ENCODE measurements at places on chromosomes 1 and 21.

DNA sequence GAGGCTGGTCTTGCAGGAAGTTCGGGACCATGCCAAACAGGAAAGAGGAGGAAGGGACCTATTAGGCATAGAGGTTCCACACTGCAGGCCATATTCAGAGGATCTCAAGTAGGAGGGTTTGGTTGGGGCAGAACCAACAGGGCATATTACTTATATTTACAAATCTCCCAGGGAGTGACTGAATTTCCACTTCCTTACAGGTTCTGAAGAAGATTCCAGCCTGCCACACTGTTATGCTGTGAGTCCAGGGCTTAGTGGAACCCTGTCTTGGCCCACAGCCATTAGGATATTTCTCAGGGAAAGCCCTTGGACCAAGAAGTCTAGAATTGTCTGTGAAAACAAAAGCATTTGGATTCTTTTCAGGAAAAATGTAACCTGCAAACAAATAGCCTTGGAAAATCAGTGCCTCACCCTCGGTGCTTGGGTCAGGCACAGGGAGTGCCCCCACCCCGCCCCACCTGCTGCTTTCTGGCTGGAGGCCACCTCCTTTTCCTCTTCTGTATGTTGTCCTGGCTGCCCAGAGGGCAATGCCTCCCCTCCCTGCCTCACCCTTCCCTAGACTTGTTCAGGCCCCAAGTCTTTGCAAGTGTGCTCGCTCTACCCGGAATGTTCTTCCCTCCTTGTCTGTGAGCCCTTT, 41.0 kb upstream of the JUN start:
- no peak for DNase-seq

GRCh38 chr1:12458571-12458970, 159.4 kb downstream of the DHRS3 start:
- no peak for DNase-seq

DNA sequence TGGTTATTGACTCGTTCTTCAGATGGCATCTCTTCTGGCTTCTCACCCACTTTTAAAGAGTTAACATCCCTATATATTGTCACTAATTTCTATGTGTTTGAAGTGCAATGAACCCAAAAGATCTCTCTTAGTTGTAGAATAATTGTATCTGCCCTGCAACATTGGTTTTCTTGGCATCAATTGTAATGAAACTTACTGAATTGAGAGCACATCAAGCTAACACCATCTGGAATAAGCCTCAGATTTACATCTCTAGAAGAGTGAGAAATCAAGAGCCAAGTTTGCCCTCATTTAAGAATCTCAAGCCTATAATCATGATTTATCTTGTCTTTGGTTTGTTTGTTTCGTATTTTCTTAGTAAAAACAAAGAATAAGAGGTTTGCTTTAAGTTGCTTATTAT, 372.6 kb upstream of the LRRC7 start:
- no peak for DNase-seq

DNA sequence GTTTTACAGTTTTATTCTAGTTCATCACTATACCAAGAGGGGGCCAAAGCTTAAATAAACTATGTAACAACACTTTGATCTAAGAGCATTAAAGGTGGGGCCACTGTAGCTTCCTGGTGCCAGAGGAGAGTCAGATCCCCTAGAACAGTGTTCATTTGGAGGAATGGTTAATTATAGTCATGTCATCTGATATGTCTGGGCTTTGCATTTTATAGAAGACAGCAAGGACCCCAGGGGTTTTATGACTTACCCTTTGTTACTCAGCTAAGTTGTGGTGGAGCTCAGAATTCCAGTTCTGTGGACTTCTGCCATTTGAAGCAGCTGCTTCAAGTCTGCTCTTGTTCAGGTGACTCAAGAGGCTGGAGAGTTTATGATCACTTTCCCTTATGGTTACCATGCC, 16.7 kb downstream of the KDM4A start:
- DNase-seq = no peak

GRCh38 chr1:183635606-183636333, at the start of gene ARPC5:
TSS of gene ARPC5 (minus strand) at chr1:183635783. CDS start at chr1:183635659, 124 bp downstream.
- DNase-seq = peak; percentile 95

GRCh38 chr1:226371027-226371694, 36.7 kb downstream of the PARP1 start:
- no peak for DNase-seq

DNA sequence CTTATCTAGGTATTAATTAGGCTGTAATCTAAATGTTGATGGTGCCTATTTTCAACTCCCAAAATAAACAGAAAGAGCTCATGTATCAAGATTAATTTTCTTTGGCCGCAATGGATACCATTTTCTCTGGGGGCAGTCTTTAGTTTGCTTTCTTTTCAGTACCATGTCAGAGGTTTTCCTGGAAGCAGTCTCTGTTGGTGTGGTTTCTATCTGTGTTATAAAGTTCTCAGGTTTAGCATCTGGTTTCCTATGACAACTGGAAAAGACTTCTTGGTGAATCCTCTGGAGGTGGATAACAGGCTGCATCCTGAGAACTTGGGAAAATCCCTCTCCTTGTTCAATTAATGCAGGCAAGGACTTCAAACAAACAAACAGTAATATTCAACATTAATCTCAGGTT, 38.7 kb upstream of the BATF3 start:
- DNase-seq = no peak

GRCh38 chr1:47978486-47978885, 18.7 kb downstream of the TRABD2B start:
- DNase-seq = no peak

GRCh38 chr1:201756406-201756805, 72.6 kb upstream of the IPO9 start:
- no peak for DNase-seq

DNA sequence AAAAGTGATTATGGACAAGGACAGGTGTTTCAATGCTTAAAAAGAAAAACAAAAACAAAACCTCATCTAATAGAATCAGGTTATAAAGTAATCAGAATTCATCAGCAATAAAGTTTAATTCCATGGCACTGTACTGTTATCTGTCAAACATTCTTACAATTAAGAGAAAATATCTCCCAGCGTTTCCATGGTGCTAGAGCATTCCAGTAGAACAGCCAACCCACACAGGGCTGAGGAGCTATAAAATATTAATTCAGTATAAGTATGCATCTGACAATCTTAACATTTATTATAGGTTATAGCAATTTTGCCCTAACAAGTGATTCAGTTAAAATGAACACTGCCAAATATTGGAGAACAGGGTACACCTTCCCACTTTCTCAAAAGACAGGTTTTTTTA, 128.7 kb upstream of the DEPDC1 start:
- DNase-seq = no peak

DNA sequence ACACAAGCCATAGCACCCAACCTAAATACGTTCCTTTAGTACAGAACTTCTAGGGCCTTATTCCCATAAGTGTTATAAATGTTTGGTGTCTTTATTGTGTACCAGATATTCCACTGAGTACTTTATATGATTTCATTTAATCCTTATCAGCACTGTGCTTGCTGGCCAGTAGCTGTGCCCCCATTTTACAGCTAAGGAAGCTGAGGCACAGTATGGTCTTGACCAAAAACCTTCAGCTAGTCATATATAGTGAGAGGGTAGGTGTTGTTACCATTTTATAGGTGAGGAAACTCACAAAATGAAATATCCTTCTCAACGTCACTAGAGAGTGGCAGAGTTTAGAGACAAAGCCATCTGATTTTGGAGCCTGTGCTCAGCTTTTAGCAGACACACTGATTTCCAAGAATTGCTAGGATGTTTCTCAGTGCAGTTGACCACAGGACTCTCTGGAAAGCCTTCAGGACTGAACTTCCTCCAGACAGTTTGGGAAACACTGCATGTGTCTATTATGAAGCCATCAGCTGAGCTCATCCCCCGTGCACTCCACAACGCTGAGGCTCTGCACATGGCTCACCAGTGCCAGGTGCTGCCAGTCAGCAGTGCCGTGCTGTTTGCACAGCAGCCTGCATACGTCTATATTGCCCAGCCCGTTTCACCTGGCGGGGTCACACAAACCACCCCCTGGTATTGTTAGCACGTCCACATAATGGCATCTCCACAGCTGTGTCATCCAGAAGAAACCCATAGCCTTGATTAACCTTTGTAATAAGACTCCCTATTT, 15.4 kb downstream of the NPPA start:
- DNase-seq = no peak

- DNase-seq = no peak
Observed at GRCh38 chr1:19311503-19311930, 427 bp downstream of the AKR7A2 start.

DNA sequence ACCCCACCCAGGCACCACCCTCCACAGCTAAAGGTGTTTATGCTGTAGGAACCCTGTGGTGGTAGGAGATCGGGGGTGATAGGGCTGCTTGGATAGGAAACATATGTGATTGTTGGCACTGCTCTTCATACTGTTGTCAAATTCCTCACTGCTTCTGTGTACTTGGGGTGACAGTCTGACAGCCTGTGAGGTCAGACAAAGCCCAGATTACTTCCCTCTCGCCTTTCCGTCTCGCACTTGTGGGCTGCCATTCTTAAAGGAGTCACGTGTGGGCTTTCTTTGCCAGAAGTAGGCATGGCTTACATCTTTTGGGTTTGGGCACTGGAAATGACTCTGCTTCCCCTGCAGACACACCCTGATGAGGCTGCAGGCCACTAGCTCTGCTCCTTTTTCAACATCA, 363.8 kb downstream of the DISC1 start:
- no peak for DNase-seq

GRCh38 chr1:21568006-21568746, 59.0 kb downstream of the ALPL start:
- no peak for DNase-seq

- DNase-seq = no peak
Observed at GRCh38 chr1:157517016-157517415, 35.3 kb downstream of the FCRL5 start.

- DNase-seq = no peak
Observed at GRCh38 chr1:57991289-57991688, 555.2 kb downstream of the OMA1 start.

- DNase-seq = no peak
Observed at GRCh38 chr21:33071770-33072306, 1.9 kb downstream of the OLIG1 start.

- no peak for DNase-seq
Observed at GRCh38 chr1:114725230-114725629, 8.7 kb upstream of the NRAS start.

- no peak for DNase-seq
Observed at GRCh38 chr1:56972976-56973375, 7.2 kb upstream of the C8B start.

DNA sequence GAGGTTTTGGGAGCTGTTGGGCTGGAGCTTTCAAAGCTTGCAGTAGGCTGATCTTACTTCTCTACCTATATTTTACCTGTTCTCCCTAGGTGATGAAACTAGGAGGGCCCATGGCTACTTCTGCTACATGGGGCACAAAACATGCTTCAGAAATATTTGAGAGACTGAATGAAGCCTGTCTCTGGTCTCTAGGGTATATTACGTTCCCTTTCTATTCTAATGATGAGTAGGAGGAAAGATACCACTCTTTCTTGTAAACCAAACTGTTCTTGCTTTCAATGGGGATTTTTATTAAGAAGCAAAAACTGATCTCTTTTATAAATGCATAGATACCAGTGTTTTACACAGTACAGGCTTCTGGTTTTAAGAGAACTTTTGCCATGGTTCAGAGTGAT, 103.1 kb downstream of the GALNT2 start:
- DNase-seq = no peak

GRCh38 chr1:215992620-215993019, 425.5 kb downstream of the KCTD3 start:
- no peak for DNase-seq

- DNase-seq = no peak
Observed at GRCh38 chr1:236657398-236657797, 28.9 kb upstream of the ACTN2 start.

- no peak for DNase-seq
Observed at GRCh38 chr1:67970088-67970487, 80.3 kb downstream of the DIRAS3 start.

DNA sequence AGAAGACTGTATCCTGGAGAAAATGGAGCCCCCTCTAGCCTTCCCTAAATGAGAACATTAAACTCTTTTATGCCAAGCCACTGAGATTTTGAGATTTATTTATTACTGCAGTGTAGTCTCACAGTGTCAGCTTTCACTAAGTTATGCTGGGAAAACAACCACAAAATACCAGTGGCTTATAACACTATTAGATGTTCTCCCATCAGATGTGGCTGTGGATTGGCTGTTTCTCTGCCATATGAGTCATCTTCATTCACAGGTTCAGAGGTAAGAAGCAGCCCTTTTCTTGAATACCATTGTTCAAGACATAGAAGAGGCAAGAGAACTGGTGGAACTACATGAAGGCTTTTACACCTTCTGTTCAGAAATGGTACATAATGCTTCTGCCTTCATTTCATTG, 32.1 kb upstream of the ST6GALNAC5 start:
- no peak for DNase-seq

DNA sequence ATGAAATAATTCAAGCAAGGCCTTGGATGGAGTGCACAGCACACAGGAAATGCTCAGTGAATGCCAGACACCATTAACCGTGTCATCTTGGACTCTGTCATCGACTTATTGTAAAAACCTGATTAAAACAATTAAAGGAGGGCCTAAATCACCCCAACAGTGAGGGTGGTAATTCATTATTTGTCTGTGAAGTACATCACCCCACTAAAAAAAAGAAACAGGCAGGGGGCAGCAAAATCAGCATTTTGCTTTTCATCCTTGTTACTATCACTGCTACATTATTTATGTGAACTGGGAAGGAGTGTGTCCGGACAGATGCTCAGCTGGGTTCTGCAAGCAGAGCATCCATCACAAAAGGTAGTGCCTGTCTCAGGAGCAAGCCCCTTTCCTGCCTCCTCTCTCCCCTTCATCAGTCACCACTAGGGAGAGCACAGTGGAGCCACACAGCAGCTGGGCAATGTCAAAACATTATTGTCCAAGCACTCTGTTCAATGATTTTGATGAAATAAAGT, 98.5 kb downstream of the RERE start:
- no peak for DNase-seq

- no peak for DNase-seq
Observed at GRCh38 chr1:95650631-95651030, 416.6 kb downstream of the RWDD3 start.

- no peak for DNase-seq
Observed at GRCh38 chr1:3356827-3357460, 97.5 kb upstream of the ARHGEF16 start.

DNA sequence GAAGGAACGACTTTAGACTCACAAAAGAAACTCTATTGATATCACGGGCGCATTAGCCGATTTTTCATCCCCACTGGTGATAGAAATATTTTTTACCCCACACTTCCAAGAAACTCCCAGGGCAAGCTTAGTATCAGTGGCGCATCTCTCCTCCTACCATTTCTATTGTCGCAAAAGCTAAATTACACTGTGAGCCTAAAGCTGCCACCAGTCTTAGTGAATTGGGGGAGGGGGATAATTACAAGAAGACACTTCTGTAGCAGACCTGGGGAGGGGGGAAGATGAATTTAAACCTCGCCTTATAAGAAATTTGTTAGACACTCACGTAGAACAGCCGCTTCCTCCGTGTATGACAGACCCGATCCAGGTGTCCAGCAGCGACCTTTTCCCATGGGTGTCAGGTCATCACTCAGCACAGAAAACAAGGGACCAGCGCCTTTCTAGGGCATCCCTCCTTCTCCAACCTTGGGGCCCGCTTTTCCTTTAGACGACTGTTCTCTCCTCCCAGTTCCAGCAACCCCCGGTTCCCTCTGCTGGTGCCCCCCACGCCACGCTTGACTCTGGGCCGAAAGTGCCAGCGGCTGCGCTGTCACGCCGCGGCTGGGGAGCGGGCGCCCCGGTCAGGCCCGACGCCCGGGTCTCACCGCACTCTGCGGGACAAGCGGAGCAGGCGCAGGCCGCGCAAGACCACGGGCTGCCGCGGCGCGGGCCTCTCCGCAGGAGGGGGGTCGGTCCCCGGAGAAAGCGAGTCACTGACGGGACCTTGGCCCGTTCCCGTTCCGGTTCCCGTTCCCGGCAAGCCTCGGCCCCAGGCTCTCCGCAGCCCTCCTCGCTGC, 821 bp downstream of the PHC2 start:
- DNase-seq = no peak
